ENCODE measurements at places on chromosomes 3 and 15.
A peak's percentile ranks its signal among the peaks of the same experiment; 100 is the strongest.

DNA sequence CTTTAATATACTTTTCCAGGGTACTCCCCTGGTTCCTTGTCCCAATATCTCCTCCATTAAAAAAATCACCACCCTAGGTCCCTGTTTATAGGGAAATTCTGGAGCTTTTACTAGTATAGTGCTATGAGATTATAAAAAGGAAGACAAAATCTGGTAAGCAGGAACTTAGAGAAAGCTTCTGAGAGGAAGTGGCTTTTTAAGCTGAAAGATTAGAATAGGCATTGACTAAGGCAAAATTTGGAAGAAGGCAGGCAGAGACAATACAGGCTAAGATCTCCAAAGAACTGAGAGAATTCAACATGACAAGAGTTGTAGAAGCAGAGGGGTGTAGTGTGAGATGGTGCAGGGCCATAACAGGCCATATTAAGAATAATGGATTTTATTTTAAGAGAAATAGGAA, 25.8 kb downstream of the SGO1 start:
- DNase-seq = no peak

DNA sequence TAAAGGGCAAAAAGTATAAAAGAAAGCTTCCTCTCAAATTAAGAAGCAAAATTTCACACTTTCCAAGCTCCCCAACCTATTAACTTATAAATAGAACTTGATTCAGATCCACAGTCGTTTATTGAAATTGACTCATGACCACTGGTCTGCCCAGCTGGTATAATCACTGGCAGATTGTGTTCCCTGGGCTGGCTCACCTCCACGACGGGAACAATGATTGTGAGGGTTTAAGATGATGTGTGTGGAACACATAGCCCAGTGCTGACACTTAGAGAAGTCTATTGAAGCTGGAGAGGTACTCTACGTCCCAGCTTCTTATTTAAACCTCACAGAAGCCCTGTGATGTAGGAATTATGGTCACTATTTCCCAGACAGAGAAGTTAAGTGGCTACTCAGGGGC, 90.4 kb downstream of the MB21D2 start:
- no peak for DNase-seq

DNA sequence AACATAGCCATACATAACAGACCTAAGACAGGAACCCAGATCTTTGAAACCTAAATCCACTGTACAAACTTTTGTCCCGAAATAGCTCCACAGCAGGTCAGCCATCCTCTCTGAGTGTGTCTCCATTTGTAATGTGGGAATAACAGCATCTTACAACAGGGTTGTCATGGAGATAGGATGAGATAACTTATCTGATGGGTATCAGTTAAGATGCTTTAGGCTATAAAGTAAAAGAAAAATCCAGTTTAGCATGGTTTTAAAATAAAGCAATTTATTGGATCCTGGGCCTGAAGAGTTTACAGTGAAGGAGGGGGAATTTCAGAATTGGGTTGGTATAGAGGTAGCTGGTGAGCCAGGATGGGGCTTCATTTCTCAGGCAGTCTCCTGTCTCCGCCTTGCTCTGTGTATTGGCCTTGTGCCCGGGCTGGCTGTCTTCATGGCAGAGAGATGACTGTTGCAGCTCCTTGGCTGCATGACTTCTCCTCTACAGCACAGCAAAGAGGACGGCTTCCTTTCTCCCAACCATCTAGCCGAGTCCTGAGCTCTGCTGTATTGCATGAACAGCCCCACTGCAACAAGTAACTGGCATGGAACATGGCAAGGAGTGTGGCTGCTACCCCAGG, 131.9 kb upstream of the PROK2 start:
- DNase-seq = no peak

GRCh38 chr3:69948246-69948862, 51.2 kb upstream of the SAMMSON start:
- no peak for DNase-seq

GRCh38 chr3:156311431-156311830, 191.1 kb downstream of the KCNAB1 start:
- DNase-seq = no peak

DNA sequence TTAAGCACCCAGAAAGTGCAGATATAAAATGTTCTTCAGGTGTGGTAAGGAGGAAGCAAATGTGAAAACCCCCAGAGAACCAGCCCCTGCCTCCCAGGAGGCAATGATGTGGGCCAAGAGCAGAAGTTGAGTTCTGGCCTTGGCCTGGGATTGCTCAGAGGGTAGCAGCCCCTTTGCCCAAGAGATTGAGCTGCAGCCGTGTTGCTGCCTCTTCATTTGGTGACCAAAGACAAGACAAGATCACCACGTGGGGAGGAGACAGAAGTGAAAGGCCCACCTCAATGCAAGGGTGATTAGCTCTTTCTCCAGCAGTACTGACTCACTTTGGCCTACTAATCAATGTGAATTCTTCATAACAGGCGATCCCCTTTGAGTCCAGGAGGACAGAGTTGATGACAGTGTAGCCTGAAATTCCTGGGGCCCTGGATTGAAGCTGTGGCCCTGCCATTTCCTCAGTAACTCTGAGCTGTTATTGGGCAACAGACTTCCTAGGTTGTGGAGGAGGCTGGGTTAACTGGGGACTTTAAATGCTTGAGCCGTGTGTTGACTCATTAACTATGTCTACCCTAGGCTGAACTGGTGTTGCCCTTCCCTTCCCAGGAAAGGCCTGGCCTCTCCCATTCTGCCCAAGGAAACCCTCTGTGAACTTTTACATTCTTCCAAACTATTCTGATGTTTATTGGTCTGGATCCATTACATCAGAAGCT, 86.5 kb downstream of the ST6GAL1 start:
- peak; percentile 30 for DNase-seq

DNA sequence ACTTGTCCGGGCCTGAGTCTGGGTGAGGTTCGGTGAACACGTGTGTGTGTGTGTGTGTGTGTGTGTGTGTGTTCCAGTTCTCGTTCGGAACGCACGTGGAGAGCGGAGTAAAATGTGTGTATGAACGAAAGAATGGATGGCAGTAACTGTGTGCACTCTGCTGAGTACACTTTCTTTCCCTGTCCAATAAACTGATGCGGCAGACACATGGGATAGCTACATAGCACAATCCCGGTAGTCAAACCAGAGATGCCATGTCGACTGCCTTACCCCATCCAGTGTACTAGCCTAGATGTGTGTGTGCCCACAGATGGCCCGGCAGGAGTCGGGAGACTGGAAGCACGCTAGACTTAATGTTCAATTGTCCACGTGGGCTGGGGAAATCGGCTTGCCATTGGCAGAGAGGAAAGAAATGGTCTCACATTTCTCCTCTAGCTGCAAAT, 507 bp upstream of the GOLIM4 start:
- DNase-seq = no peak

DNA sequence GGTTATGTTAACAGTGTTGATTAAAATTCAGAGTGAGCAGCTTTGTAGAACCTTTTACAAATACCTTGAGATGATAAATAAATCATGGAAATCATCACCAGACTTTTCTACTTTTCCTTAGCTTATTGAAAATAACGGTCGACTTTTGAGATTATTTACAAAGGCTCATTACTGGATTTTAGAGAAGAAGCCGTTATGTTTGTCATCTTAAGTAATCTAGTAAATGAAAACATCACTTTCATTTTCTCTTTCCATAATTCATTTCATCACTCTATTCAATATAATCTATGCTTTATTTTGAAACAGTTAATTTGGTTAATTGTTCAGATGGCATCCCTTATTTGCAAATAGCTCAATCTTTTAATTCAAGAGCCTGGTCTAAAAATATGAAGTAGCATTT, 3.6 kb downstream of the PLCL2 start:
- DNase-seq = peak; percentile 37

DNA sequence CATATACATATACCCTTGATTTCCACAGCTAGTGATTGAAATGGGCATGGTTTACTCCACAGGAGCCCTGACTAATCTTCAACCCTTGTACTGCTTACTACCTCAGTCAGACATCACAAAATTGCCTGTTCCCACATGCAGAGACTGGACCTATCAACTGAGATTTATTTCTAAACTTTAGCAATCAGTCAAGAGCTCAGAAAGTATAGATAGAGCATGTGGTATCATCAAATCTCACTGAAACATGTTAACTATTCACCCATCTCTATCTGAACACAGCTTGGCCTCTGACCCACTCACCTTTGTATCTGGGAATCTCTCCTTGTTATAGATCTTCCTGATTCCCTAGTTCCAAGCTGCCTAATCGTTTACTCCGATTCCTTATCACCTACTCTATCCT, 14.6 kb downstream of the ADAM10 start:
- no peak for DNase-seq

GRCh38 chr3:111538681-111539083, 3.3 kb upstream of the CD96 start:
- no peak for DNase-seq

DNA sequence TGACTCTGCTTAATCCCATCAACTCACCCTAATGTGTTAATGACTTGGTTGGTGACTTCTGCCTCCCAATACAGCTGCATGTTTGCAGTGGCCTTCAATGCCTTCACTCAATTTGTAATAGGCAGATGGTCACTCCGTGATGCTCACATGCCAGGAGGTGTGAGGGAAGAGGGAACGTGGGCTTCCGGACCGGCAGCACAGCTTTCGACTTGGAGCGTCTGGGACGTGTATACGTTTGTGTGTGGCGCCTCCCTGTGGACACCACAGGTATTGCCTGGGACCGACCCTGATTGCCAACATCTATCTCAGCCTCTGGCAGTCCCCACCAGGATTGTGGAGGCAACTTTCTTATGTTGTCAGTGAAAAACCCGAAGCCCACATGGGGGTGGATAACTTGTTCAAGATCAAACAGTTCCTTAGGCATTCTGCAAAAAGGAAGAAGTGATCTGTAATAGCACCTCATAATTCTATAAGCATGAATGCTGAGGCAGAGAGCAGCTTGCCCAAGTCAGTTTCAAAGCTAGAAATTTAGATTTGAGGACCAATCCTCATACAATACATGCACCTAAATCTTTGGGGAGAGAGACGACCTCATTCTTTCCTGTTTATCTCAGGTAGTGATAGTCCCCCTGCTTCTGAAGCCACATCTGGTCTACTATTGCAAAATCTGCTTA, 16.9 kb downstream of the MRPL46 start:
- peak; percentile 42 for DNase-seq

- DNase-seq = no peak
These were observed 28.1 kb downstream of the ERICH6 start for GRCh38 chr3:150675587-150675986.

- DNase-seq = no peak
These were observed 8.5 kb upstream of the MUC4 start for GRCh38 chr3:195820186-195820585.

- DNase-seq = no peak
These were observed 93.0 kb upstream of the P3H2 start for GRCh38 chr3:190213727-190214126.

GRCh38 chr3:4825436-4826236, 153.6 kb upstream of the BHLHE40 start:
- DNase-seq = peak; percentile 56

- no peak for DNase-seq
These were observed 84.9 kb downstream of the TRIM42 start for GRCh38 chr3:140762746-140763145.

DNA sequence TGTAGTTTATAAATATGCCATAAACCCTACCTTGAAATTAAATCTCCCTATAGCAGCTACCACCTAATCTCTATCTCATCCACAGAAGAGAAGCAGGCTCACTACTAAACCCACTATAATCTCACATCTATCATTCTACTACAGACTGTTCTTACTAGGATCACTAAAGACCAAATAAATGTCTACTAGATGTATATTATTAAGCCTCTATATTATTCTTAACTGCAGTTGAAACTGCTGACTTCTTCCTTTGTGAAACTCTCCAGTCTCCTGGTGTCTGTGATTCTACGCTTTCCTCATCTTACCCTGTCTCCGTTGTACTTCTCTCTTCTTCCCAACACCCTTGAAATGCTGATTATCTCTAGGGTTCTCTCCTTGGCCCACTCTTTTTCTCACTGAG, 1154.0 kb downstream of the IGSF11 start:
- DNase-seq = no peak

GRCh38 chr3:166734734-166735133, 645.4 kb downstream of the ZBBX start:
- no peak for DNase-seq

GRCh38 chr3:159629329-159630084, 359.1 kb upstream of the IL12A start:
- DNase-seq = no peak

GRCh38 chr3:13420831-13421765, 976 bp upstream of the NUP210 start:
- peak; percentile 66 for DNase-seq

DNA sequence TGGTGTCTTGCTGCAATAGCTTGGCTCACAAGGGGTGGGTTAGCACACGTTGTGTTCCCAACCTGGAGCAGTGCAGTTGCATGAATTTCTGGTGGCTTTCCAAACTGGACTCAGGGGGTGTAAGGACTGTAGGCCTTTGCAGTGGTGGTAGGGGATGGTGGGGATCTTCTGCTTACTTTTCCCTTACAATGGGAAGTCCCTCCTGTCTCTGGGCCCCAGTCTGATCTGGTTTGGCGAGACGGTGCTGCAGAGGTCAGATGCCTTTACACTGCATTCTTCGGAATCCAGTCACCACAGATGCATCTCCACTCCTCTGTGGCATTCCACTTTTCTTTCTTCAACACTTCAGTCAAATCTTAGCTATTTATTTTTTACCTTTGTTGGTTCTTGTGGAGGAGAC, 132.1 kb downstream of the DOCK3 start:
- no peak for DNase-seq

- no peak for DNase-seq
These were observed 130.9 kb downstream of the DTWD1 start for GRCh38 chr15:49751751-49752150.

GRCh38 chr3:192026661-192027060, 565.7 kb downstream of the PYDC2 start:
- DNase-seq = no peak

DNA sequence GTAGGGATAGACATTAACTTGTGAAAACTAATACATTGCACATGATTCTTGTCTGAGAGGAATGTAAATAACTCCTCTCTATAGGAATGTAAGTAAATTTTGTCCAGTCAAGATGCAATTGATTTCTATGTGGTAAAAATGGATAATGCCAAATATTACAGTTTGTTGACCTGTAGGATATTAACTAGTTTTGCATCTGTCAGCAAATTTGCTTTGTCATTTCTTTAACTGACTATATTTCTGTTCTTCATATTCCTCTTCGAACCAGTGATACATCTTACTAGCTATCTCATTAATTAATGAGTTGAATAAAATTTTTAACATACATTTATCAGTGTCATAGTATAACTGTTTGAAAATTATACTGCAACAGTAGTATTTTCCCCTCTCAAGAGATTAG, 80.4 kb downstream of the EDEM1 start:
- DNase-seq = no peak

DNA sequence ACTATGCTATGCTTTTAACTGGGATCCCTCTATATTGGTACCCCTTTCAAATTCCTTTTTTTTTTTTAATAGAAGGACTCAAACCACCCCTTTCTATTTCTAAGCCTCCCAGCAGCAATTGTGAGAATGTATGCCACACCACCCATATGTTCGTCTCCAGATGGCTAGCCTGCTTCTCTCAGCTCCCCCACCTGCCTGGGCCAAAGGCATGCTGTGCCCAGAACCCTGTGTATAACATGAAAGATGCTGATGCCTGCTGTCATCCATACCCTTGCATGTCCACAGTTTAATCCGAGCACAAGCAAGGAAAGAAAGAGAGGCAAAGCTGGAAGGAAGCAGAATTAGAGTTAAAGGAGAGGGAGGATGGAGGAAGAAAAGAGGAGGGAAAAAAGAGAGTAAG, 159.5 kb upstream of the CNTN6 start:
- no peak for DNase-seq

- DNase-seq = no peak
These were observed 51.6 kb upstream of the ABHD17C start for GRCh38 chr15:80643431-80643951.

All from CD4-positive, alpha-beta T cell (primary cell).